ENCODE measurements at places on chromosomes 6 and 20.
A peak's percentile ranks its signal among the peaks of the same experiment; 100 is the strongest.

DNA sequence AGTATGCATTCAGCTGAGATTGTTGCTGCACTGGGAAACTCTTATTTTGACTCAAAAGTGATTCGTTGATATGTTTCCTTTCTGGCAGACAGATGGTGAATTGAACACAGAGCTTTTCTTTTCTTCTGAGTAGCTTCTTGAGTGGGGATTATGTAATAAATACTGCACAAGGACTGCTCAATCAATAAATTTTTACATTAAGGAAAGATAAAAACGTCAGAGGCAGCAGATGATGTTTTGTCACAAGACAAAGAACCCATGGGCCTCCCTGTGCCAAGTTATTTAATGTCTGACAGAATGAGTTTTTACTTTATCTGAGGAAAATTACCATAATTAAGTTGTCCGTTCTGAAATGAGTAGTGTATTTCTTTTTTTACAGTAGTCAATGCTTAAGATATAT lies 460.3 kb downstream of the UTRN start:
- no peak for DNase-seq

DNA sequence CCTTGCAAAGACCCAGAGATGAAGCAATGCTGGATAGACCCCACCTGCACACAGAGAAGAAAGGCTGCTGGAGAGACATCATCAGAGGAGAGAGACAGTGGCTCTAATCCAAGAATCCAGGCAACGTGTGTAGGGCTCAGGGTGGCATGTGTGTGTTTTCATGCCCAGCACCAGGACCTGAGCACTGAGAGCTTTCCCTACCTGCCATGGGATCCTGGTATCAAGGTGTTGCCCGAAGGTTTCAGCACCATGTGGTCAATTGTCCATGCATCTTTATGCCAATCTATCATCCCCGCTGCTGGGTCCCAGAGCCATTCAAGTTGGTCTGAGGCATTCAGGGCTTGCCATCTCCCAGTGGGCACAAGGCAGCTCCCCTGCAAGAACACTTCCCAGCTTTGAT lies 7.5 kb upstream of the CD93 start:
- no peak for DNase-seq

- no peak for DNase-seq
These were observed 4.6 kb downstream of the UNC93A start for GRCh38 chr6:167295495-167296292.

DNA sequence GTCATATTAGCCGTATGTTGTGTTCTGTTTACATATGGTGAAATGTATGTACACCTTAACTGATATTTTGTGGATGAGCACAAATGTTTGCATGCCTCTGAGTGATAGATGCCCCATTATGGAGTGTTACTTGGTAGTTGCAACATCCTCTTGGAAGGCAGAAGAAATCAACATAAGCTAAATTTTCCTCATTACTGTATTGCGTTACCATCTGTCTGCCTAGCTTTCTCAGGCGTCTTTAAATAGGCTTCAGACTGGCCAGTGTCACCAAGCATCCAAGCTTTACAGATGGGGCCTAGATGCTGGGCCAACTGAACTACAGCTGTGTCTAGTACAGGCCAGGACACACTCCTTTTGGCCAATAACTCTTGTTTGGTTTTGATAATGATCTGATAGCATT lies 250.6 kb downstream of the SAMD5 start:
- no peak for DNase-seq

DNA sequence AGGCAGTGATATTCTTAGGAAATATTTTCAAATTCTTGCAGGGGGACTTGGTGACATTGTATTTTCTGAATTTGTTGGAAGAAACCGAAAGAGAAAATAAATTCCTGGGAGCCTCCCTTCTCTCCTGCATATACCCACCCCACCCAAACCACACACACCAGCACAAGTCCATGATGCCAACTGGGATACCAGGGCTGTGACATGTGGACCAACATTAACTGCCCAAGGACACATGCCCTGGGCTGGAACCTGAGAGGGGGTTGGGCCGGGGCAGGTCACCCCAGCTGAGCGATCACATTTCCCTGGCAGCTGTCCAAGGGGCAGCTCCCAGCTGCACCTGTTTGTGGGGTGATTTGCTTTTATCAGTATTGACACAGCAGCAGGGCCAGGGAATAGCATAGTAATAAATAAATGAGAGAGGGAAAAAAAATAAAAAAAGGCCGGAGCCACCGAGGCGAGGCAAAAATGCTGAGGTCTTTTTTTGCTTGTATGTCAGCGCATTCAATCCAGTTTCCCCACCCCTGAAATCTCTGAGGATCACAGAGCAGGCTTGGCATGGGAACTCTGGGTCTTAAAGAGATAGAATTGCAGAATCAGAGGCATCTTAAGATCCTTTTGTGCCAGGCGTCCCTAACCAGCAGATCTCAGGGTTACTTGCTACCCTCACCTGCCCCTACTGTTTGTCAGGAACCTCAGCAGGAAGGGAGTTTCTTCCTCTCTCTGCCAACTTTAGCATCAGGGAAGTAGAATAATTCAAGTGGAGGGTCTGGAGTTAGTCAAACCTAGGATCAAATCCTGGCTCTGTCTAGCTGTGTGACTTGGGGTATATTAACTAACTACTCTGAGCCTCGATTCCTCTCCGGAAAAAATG lies 66.5 kb upstream of the PIM1 start:
- DNase-seq, result peak; percentile 53

DNA sequence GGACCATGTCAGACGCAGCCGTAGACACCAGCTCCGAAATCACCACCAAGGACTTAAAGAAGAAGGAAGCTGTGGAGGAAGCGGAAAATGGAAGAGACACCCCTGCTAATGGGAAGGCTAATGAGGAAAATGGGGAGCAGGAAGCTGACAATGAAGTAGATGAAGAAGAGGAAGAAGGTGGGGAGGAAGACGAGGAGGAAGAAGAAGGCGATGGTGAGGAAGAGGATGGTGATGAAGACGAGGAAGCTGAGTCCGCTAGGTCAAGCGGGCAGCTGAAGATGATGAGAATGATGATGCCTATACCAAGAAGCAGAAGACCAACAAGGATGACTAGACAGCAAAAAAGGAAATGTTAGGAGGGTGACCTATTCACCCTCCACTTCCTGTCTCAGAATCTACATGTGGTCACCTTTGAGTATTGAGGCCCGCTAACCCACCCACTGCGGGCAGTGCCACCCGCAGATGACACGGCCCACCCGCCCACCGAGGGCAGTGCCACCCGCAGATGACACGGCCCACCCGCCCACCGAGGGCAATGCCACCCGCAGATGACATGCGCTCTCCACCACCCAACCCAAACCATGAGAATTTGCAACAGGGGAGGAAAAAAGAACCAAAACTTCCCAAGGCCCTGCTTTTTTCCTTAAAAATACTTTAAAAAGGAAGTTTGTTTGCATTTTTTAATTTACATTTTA lies 43.3 kb downstream of the MGME1 start:
- DNase-seq, result no peak

DNA sequence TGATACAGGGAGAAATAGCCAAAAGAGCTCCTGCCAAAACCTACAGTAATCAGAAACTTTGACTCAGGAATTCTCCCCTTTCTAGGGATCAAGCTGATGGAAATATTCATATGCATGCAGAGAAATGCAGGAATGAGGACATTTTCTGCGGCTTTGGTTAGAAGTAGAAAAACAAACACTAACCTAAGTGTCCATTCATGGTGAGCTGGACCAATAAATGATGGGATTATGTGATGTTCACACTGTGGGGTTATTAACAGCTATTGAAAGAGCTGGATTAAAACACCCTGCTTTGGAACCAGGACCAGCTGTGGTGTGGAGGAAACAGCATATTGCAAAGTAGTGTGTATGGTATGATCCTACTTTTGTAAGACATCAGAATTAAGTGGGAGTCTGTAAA lies 143.1 kb downstream of the SYCP2 start:
- no peak for DNase-seq
